NCI-H2081 (cell line): ENCODE measurements at places on chromosomes 6 and 20.
A peak's percentile ranks its signal among the peaks of the same experiment; 100 is the strongest.

GRCh38 chr6:45886776-45887175 lies 128.9 kb downstream of the CLIC5 start:
- DNase-seq, result no peak

- DNase-seq, result no peak
Measured at GRCh38 chr6:373773-374724, 17.5 kb upstream of the IRF4 start.

DNA sequence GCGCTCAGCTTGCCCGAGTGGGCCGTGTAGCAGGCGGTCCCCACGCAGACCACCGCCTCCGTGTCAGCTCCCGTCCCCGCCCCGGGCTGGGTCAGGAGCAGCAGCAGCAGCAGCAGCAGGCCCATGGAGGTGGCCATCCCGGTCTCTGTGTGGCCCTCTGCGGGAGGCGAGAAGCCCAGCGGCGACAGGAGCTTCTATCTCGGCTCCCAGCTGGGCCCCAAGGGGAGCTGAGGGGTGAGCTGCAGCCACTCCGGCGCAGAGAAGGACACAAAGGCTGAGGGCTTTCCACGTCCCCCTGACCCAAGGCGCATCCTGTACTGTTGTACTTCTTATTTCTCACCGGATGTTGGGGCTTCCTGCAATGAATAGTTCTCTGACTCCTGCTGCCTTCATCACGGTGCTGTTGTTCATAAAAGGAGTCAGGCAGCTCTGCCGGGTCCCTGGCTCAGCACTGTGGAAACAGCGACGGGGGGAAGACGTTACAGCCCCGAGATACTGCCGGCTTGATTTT lies at the start of gene CD93:
Gene CD93, minus strand, starts transcription at position 269 of the 511 bp plus-strand sequence. Its CDS starts 132 bp downstream, at position 137.
- no peak for DNase-seq

GRCh38 chr6:56043076-56043475 lies 167.7 kb upstream of the BMP5 start:
- DNase-seq, result no peak

DNA sequence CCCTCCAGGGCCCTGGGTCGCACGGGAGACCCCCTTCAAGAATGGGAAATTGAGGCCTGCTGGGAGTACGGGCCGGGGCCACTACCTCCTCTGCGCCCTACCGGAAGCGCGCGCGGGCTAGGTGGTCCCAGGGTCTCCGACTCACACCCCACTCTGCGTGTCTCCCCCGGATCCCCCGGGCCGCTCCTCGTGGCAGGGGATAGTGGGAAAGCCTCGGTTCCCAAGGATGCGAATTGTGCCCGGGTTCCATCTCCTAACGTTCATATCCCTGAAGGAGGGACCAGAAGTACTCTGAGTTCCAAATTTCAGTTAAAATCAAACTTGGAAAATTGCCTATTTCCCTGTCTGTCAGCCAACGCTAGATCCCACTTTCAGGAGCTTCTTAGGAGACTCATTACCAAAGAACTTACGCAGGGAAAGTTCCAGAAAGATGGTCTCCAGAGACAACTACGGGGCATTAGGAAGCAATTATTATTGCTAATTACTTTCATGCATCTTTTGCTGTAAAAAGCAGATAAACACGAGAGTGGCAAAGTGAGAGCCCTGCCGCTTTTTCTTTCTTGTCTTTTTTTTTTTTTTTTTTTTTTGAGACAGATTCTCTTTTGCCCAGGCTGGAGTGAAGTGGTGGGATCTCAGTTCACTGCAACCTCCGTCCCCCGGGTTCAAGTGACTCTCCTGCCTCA lies 858 bp downstream of the FAM83D start:
- no peak for DNase-seq

- no peak for DNase-seq
Measured at GRCh38 chr6:170181338-170181690, 109.6 kb downstream of the DLL1 start.

DNA sequence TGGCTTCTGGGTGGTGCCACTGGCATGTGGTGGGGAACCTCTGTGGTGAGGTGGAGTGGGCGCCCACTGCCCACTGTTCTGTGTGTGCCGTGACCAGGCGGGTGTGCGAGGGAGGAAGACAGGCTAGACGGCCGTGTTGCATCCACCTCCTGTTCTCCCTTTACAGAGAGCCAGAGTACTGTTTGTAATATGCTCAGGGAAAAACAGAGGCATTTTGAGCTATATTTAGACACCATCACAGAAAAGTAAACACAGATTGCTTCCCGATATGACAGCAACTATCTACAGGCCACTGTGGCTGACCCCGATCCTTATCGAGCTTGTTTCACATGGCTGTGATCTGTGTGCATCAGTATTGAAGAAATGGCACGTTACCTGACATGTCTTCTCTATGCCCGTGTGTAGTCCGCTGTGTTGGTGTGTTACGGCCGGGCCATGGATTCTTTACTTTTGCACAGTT lies 45.6 kb downstream of the ARID1B start:
- no peak for DNase-seq

DNA sequence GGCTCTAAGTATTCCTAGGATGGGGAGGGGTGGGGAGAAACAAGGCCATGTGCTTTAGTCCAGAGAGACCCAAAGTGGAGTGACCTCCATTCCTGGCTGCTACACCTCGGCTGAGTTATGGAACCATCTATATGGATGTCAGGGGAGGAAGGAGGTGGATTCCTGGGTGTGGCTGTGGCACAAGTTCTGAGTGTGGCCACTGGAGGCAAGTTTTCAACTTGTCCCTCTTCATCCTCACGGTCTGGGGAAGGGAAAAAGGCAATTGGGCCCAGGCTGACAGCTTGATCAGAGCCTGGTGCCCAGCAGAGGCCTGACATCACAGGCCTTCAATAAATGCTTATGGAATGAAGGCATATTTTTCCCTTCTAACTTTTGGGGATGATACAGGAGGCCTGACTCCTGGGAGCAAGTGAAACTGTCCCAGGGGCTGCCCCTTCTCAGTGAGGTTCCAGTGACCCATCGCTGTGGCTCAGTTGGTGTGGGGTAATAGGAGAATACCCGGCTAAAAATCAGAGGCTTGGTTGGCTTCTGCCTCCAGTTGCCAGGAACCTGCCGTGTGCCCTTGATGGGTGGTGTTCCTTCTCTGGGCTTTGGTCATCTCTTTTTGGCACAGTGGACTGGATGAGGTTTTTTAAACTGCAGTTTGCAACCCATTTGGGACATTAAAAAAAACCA lies 1.8 kb upstream of the ITPR3 start:
- no peak for DNase-seq

DNA sequence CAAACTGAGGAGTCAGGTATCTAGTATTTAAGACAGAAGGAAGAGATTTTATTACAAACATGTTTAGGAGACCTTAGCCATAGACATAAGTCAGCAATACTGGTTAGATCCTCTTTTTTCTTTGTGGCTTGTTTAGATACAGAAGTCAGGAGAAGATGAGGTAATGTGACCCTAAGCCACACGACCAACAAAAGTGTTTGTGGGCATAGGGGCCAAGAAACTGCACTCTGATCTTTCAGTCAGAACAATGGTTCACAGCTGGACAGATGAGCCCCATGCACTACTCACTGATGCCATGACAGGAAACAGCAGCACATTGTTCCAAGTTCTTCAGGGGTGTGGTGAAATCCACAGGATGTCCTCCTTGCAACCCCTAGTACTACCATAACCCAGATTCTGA lies 238.5 kb upstream of the RAB32 start:
- no peak for DNase-seq

- DNase-seq, result no peak
Measured at GRCh38 chr6:157684620-157685299, 138.3 kb upstream of the SNX9 start.

DNA sequence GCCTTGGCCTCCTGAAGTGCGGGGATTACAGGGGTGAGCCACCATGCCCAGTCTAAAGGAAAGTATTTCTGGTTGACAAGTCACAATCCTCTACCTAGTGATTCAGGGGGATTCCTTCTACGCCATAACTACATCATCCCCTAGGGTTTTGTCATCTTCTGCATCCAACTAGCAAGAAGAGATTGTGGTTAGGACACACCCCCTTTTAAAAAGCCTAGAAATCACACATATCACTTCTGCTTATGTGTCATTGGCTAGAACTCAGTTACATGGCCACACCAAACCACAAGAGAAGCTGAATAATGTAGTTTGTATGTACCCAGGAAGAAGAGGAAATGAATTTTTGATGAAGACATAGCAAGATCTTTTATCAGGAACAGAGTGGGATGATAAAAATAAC lies 14.7 kb upstream of the CHD6 start:
- no peak for DNase-seq

DNA sequence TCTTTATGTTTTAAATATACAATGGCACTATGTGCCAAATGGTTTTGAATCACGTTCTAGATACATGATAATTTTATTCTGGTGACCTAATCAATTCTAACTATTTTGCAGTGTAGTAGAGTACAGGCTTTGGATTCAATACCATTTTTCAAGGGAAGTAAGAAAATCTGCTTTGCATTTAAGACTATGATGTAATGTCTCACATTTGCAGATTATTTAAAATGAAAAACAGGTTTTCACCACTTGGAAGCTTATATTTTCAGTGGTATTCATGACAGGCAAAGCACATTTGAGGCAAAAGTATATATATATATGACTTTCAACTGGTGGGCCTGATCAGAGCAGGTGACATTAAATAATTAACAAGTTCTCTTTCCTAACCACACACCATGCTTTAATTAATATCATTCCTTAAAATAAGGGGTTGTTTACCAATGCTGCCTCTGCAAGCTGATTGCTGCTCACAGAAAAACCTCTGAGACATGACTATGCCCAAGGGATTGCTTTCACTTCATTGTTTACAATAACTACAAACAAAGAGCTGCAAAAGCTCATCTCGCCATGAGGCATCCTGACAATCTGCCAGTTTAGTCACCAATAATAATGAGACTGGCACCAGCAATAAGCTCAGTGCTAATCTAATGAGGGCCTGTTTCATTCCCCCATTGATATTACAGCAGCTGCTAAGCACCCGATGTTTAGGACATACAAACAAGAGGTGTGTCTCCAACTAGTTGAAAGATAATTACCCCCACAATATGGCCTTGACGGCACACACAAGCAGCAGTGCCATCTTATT lies 1176.0 kb upstream of the GJE1 start:
- DNase-seq, result peak; percentile 94

- no peak for DNase-seq
Measured at GRCh38 chr6:35186571-35186970, 27.2 kb upstream of the SCUBE3 start.

- DNase-seq, result no peak
Measured at GRCh38 chr6:45633272-45633908, 255.7 kb upstream of the SUPT3H start.

- no peak for DNase-seq
Measured at GRCh38 chr6:143896126-143896860, 32.0 kb downstream of the ZC2HC1B start.

DNA sequence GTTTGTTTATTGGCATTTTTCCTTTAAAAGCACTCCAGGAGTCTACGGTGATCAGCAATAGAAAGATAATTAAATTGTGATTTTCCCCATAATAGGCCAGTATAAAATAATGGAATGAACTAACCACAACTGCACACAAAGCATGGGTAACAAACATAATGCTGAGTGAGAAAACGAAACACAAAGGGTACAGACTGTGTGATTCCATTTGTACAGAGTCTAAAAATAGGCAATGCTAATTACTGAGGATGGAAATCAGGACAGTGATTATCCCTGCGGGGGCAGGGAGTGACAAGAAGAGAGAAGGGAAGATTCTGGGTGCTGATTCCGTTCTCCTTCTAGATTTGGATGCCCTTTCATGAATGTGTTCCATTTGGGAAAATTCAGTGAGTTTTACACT lies 478.1 kb downstream of the PREX1 start:
- DNase-seq, result no peak

DNA sequence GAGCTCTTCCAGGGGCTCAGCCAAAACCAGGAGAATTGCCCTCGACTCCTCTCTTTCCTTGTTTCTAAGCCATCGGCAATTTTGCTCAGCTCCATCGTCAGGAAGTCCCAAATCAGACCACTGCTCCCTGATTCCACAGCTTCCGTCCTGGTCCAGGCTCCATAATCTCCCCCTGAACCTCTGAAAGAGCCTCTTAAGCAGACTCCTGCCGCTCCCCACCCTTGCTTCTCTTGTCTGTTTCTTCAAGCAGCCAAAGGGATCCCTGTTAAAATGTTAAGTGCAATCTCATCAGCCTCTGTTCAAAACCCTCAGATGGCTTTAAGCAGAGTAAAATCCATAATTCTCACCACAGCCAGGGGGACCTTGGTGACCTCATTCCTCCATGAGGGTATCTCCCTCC lies 244.7 kb upstream of the SPTLC3 start:
- DNase-seq, result no peak

- peak; percentile 35 for DNase-seq
Measured at GRCh38 chr20:32155017-32155981, 45.8 kb downstream of the TM9SF4 start.

DNA sequence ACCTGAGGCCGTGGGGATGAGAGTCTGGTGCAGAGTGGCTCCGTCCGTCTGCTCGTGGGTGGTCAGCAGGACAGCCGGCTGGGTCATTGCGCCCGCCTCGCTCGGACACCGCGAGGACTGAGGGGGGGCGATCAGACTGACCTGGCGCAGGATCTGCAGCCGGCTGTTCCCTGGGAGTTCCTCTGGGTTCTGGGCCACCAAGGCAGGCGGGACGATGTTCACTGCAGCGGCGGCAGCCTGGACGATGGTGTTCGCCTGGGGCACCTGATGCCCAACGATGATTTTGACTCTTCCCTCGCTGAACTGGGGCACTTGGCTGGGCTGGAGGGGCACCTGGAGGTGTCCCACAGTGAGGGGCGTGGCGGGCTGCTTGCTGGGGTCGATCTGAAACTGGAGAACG lies 39.2 kb downstream of the ZFP64 start:
- no peak for DNase-seq

GRCh38 chr6:121205569-121205968 lies 128.7 kb downstream of the TBC1D32 start:
- no peak for DNase-seq

DNA sequence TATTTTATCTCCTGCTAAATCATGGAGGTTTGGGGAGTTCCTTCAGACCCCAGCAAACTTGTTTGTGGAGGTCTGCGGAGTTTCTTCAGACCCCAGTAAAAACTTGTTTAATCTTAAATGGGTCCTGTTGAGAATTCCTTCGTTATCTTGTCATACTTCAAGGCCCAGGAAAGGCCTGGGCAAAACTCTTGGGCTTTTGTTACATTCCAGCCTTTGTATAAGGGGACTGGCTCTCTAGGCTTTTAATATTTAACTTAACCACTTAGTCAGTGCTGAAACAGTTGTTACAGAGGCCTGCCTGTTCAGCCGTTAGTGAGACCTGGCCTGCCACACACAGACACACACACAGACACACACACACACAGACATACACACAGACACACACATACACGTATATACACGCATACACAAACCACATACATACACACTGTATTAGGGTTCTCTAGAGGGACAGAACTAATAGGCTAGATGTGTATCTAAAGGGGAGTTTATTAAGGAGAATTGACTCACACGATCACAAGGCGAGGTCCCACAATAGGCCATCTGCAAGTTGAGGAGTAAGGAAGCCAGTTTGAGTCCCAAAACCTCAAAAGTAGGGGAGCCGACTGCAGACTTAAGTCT lies 21.3 kb upstream of the CST3 start:
- no peak for DNase-seq

- DNase-seq, result no peak
Measured at GRCh38 chr20:49415005-49415667, 67.3 kb downstream of the KCNB1 start.
